Activated T-cell treated with anti-CD3 and anti-CD28 coated beads for 4 hours (primary cell): ENCODE measurements at places on chromosomes 7 and 10.

GRCh38 chr7:54874804-54875203 lies 115.8 kb upstream of the SEC61G start:
- DNase-seq = no peak

- DNase-seq = no peak
These were observed 38.7 kb downstream of the DENND11 start for GRCh38 chr7:141663081-141663849.

DNA sequence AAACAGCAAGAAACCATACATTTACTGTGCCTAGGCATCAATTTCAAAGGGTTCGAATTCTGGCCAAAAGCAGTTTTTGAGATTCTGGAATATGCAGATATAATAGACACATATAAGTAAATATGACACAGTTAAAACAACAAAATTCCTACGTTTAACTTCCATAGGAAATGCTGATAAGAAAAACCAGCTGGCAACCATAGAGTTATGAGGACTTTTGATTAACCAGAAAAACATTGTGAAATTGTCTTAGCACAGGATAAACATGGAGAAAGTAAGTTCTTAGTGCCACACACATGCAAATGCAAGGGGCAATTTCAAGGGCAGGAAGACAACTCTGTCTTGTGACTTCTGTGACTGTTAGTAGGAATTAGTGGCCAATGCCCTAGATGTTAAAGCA lies 702.1 kb downstream of the TNS3 start:
- no peak for DNase-seq

DNA sequence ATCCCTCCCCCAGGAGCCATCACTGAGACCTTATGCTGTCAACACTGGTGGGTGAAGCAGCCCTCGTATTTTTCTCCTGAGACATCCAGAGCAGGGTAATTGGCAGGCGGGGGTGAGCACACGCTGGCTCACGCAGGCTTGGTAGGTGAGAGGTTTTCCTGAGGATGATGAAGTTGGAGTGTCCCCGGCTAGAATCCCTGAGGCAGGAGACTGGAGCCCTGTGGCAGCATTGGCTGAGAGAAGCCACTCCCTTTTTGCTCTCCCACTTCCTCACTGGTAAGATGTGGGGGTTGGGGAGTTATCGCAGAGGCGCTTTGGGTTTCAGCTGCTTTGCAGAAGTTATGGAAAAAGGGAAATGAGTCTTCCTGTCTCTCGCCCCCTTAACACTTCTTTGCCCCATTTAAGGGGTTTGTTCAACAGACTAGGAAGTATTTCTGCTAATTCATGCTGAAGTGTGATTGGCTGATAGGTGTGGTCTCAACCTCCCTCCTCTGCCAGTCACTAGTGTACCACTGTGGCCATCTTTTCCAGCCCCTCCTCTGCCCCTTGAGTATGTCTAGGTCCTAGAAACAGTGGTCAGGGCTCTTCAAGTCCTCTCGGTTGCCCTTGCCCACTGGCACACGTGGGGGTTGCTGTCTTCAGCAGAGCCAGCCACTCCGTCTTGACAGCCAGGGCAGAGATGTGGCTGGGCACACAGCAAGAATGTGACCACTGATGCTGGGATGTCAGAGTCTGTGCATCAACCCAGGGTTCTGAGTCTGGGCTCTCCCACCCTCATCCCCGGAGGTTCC lies 5.7 kb downstream of the ARPC1B start:
- DNase-seq = no peak

GRCh38 chr7:147818317-147818716 lies 772.2 kb upstream of the C7orf33 start:
- no peak for DNase-seq
